Thoracic aorta (tissue), 2 donors: ENCODE measurements at places on chromosomes 2 and 18. TPM values are rescaled to one million over a fixed set of nuclear protein-coding genes. Genes with fewer than 3 reads are reported as not detected.

DNA sequence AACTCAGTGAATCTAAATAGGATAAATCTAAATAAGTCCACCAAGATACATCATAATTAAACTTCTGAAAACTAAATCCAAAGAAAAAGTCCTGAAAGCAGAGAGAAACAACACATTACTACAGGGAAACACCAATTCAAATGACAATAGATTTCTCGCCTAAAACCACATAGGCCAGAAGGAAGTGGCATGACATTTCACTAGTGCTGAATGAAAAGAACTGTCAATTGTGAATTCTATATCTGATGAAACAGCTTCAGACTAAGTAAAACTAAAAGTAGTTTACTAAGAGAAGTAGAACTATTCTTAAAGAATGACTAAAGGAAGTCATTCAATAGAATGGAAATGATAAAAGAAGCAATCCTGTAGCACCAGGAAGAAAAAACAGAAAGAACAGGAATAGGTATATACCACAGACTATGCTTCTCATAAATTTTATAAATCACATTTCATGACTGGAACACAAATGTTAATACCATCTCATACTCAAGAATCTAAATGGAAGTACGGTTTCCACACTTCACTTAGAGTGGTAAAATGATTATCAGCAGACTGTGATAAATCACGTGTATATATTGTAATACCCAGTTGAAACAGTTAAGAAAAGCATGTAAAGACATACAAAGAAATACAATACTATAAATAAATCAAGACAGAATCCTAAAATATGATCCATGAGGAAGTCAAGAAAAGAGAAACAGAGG lies 46.4 kb downstream of the ASXL2 start:
- no peak for DNase-seq
- H3K27ac ChIP-seq, result no peak overlapping the region
- peaks cover 7% of the 10 kb centered on the region for H3K36me3 ChIP-seq
- H3K4me3 ChIP-seq, result no peak overlapping the region
- no peaks in the 10 kb centered on the region for H3K27me3 ChIP-seq
- no peaks in the 10 kb centered on the region for H3K4me1 ChIP-seq

DNA sequence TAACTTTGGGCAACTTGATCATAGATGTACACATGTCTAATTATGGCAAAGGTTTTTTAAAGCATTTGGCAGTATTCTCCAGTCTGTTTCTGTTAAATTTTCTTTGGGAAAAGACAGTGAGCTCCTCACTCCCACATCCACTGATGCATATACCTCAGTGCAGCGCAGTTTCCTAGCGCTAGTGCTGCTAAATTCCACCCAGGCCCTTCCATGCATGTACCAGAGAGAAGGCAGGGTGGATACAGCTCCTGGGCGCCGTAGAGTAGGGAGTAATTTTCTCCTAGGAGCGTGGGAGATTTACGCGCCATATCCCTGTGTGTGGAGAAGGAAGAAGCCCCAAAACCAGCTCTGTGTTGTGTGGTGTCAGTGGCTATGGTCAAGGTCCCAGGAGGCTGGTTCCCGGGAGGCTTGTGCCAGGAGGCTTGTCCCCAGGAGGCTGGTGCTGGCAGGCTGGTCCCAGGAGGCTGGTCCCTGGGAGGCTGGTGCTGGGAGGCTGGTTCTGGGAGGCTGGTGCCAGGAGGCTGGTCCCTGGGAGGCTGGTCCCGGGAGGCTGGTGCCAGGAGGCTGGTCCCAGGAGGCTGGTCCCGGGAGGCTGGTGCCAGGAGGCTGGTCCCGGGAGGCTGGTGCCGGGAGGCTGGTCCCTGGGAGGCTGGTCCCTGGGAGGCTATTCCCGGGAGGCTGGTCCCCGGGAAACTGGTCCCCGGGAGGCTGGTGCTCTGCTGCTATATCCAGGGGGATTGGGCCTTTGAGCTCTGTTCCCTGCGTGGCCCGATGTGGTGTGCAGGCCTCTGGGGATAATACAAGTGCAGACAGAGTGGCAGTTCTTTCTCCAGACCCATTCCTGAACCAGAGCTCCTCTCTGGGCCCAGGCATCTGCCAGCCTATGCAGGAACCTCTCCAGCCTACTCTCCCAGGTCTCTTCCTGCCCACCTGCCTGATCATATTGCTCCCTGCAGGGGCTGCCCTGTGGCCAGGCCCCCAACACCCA lies 161.2 kb downstream of the SEPTIN10 start:
- H3K27me3 ChIP-seq, result no peaks in the 10 kb centered on the region
- no peak overlapping the region for H3K27ac ChIP-seq
- peaks cover 42% of the 10 kb centered on the region for H3K4me1 ChIP-seq
- no peak for DNase-seq
- H3K36me3 ChIP-seq, result peaks cover 8% of the 10 kb centered on the region
- H3K4me3 ChIP-seq, result no peak overlapping the region

GRCh38 chr2:201433394-201433995 lies 17.8 kb downstream of the TRAK2 start:
- H3K4me3 ChIP-seq, result no peak overlapping the region
- H3K4me1 ChIP-seq, result peaks cover 27% of the 10 kb centered on the region
- no peak for DNase-seq

- DNase-seq, result no peak
- H3K27me3 ChIP-seq, result no peaks in the 10 kb centered on the region
- H3K36me3 ChIP-seq, result no peaks in the 10 kb centered on the region
- no peak overlapping the region for H3K27ac ChIP-seq
Observed at GRCh38 chr2:197628043-197628500, 47.3 kb downstream of the RFTN2 start.

GRCh38 chr2:84741182-84741822 lies 139.6 kb downstream of the TRABD2A start:
- DNase-seq, result no peak
- no peaks in the 10 kb centered on the region for H3K27me3 ChIP-seq
- H3K4me1 ChIP-seq, result no peaks in the 10 kb centered on the region

DNA sequence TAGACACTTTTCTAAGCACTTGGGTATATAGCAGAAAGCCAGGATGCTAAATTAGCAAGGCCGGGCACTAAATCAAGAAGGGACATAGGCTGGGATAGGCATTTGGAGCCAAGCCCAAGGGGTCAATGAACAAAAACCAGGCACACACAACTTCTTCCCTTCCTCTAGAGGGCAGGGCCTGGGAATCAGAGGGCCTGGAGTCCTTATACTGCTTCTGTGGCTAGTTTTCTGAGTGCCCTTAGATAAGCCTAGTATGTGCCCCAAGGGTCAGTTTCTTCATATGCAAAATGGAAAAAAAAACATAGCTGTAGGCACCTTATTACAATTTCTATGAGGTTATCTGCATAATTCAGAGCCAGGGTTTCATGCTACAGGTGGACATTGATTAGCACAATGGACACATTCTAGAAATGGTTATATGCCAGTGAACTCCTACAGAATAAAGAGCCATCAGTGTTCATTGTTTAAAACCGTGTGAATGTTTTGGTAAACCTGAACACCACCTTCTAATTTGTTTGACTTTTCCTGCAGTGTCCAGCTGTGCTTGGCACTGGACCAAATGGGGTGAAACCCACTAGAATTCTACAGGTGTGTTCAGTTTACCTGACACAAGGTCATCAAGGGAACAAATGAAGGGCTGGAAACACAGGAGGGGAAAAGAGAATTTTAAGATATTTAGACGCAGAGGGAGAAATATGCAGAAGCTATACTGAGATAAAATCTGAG lies 49.6 kb downstream of the PAX8 start:
- no peaks in the 10 kb centered on the region for H3K27me3 ChIP-seq
- no peaks in the 10 kb centered on the region for H3K4me1 ChIP-seq
- no peak overlapping the region for H3K27ac ChIP-seq

- H3K27ac ChIP-seq, result no peak overlapping the region
- no peaks in the 10 kb centered on the region for H3K27me3 ChIP-seq
- no peak for DNase-seq
- no peaks in the 10 kb centered on the region for H3K4me1 ChIP-seq
- H3K4me3 ChIP-seq, result no peak overlapping the region
- H3K36me3 ChIP-seq, result no peaks in the 10 kb centered on the region
Observed at GRCh38 chr18:51801514-51801913, 538.5 kb upstream of the DCC start.

DNA sequence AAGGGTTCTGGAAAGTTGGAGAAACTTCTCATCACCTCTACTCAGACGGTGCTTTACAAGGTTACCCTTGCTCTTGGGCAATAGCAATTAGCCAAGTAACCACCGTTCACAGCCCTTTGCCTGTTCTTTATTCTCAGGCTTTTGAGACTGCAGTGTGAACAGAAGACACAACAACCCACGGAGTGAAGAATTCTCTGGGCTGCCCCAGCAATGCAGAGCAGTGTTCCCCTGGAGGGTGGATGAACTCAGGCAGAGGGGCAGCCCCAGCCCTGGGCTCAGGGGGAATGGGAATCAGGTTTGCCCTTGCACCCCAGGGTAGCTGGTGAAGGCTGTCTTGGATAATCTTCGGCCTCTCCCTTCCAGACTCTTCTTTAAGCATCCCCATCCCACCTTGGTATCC lies 69.1 kb downstream of the MCFD2 start:
- no peaks in the 10 kb centered on the region for H3K36me3 ChIP-seq
- H3K27me3 ChIP-seq, result no peaks in the 10 kb centered on the region
- no peak overlapping the region for H3K4me3 ChIP-seq
- no peak for DNase-seq
- peak overlapping the region; percentile 91 for H3K27ac ChIP-seq

DNA sequence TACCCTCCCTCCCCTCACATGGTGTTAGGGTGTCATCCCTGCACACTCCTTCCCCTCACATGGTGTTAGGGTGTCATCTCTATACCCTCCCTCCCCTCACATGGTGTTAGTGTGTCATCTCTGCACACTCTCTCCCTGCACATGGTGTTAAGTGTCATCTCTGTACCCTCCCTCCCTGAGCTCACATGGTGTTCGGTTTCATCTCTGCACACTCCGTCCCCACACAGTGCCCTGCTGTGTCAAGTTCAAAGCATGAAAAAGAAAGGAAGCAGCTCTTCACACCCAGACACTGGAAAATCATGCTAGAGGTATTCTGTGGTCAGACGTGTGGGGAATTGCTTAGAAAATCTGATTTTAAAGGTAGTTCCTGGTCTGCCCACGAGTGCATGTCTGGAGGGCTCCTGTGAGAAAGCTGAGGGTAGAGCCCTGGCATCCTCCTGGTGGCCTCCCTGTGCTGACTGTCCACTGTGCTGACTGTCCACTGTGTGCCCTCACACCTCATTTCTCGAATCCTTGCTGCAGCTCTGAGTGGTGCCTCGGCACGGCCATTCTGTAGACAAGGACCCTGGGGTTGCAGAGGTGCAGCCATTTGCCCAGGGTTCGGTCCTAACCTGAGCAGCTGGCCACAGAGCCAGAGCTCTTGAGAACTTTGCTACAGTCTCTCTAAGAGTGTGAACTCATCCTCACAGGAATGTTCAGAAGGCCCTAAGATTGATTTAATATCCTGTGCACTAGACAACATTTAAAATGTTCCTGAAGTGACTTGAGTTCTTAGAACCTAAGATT lies 69.1 kb upstream of the NFATC1 start:
- H3K27me3 ChIP-seq, result no peaks in the 10 kb centered on the region
- no peak overlapping the region for H3K27ac ChIP-seq
- peaks cover 4% of the 10 kb centered on the region for H3K36me3 ChIP-seq

The NCKAP5 gene
- 1.2 TPM for total RNA-seq

The CDH20 gene
- total RNA-seq, result not detected

The RIT2 gene
- total RNA-seq, result not detected

The TMEM247 gene
- not detected for total RNA-seq
